ENCODE measurements at places on chromosomes 5 and 9. TPM values are rescaled to one million over a fixed set of nuclear protein-coding genes. Genes with fewer than 3 reads are reported as not detected.

The PCDHB15 gene
- polyA plus RNA-seq = 8.2 TPM

The GGTA1 gene
- 3.7 TPM for polyA plus RNA-seq

The FST gene
- polyA plus RNA-seq = 6.7 TPM

The PSAT1 gene
- 1.5 TPM for polyA plus RNA-seq

The IFNA21 gene
- polyA plus RNA-seq = not detected

The SCGB3A2 gene
- polyA plus RNA-seq = 0.36 TPM

The SLCO6A1 gene
- not detected for polyA plus RNA-seq

Data from ovary (tissue), 10 donors.